ENCODE measurements at places on chromosomes 2 and 18. TPM values are rescaled to one million over a fixed set of nuclear protein-coding genes. Genes with fewer than 3 reads are reported as not detected.
A peak's percentile ranks its signal among the peaks of the same experiment; 100 is the strongest.

DNA sequence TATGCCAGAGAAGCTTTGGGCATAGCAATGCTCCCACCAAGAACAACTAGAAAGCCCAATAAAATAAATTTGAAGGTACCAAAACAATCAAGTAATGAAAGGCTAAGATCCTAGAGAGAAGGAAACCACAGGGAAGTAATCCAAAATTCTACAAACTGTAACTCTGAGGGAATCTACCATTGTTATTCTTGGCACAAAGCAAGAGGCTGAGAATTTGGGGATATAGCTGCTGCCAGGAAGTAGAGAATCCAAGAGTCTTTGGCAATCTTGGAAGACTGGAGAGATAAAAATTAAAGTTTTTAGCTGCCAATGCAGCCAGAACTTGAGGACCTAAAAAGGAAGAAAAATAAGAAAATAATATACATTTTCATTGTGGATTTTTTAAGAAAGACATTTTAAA lies 68.5 kb downstream of the PIGN start:
- DNase-seq = no peak

GRCh38 chr2:134252092-134252750 lies 1.7 kb upstream of the MGAT5 start:
- DNase-seq = no peak

GRCh38 chr2:173658946-173659371 lies 304.3 kb downstream of the CDCA7 start:
- DNase-seq = no peak

DNA sequence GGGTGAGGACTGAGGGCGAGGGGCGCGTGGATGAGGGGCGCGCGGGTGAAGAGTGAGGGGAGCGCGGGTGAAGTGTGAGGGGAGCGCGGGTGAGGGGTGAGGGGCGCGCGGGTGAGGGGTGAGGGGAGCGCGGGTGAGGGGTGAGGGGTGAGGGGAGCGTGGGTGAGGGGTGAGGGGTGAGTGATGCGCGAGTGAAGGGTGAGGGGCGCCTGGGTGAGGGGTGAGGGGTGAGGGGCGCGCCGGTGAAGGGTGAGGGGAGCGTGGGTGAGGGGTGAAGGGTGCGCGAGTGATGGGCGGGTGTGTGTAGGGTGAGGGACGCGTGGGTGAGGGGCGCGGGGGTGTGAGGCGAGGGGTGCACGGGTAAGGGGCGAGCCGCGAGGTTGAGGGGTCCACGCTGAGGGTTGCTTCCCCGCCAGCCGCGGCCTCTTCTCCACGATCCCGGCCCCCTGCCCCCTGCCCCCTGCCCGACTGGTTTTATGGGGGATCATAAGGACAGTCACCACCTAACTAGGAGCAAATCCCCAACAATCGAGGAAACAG lies 1.1 kb upstream of the SLC66A2 start:
- DNase-seq = no peak

GRCh38 chr18:3649633-3650426 lies 199.9 kb downstream of the TGIF1 start:
- DNase-seq = peak; percentile 62

GRCh38 chr2:191333911-191334357 lies 88.7 kb downstream of the MYO1B start:
- peak; percentile 35 for DNase-seq

DNA sequence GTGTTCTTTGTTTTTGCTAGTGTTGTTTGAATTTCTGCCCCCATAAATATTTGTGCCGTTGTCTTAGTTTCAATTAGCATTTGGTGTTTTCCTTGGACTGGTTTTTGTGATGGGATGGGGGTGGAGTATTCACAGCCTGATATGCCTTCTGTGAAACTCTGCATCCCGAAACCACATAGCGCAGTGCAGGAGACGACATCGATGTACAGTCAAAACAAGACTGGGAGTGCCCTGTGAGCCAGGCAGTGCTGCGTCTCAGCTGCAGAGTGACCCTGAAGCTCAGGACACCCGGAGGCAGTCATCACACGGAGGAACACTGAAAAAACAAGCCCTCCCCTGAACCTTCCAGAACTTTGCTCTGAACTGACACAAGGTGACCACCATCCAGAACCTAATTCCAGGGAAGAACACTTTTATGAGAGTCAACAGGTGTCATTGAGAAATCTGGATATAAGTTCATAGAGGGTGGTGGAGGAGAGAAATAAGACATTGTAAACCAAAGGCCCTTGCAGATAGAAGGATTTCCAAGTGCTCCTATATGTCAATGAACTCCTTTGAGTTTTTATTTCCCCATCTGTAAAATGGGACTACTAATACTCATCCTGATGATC lies 61.2 kb upstream of the CABLES1 start:
- no peak for DNase-seq

- no peak for DNase-seq
Observed at GRCh38 chr2:19687017-19687659, 214.6 kb downstream of the TTC32 start.

- no peak for DNase-seq
Observed at GRCh38 chr2:183996825-183997793, 601.2 kb upstream of the ZNF804A start.

DNA sequence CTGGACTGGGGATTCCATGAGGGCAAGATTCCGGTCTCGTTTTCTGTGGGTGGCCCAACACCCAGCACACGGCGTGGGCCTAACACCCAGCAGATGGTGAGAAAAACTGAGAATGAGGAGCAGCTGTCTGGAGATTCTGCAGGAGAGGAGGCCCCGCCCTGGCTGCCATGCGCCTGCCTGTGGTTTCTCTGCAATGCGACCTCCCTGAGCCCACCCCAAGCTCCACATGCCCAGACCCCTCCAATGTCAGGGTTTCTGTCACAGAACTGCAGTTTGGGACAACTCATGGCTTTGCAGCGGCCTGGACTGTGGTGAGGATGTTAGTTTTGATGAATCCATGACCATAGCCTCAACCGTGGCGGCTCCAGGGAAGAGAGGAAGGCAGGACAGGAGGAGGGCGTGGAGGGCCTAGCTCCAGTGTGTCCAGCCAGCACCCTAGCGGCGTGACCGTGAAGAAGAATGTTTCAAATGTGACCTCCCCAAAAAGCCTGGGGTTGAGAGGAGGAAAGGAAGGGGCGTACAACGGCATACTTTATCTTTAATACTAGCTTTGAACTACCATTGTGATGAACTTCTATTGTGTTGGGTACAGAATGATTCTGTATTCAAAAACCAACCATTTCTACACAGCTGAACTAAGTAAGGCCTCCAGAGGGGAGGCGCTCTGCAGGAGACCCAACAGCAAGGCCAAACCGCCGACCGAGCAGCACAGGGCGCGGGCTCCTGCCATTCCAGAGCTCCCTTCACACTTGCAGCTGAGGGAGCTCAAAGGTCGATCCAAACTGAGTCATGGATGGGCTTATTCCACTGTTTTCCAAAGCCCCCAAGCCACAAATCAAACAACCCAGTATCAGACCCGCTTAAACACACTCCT lies 3.4 kb downstream of the PXDN start:
- peak; percentile 11 for DNase-seq

GRCh38 chr18:71831039-71831438 lies 713.1 kb downstream of the CBLN2 start:
- DNase-seq = no peak

DNA sequence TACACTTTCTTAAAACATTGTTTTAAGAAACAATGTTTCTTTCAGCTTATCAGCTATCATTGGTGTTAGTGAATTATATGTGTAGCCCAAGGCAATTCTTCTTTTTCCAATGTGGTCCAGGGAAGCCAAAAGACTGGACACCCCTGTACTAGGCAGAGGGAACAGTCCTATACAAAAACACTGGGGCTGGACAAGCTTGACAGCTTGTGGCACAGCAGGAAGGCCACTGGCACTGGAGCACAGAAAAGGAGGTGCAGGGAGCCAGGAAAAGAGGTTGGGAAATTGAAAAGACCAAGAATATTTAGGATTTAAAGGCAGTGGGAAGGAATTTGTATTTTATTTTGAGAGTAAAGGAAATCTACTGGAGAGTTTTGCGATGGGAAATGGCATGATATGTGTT lies 47.7 kb downstream of the SRD5A2 start:
- DNase-seq = no peak

- no peak for DNase-seq
Observed at GRCh38 chr2:155747531-155747930, 585.0 kb downstream of the NR4A2 start.

DNA sequence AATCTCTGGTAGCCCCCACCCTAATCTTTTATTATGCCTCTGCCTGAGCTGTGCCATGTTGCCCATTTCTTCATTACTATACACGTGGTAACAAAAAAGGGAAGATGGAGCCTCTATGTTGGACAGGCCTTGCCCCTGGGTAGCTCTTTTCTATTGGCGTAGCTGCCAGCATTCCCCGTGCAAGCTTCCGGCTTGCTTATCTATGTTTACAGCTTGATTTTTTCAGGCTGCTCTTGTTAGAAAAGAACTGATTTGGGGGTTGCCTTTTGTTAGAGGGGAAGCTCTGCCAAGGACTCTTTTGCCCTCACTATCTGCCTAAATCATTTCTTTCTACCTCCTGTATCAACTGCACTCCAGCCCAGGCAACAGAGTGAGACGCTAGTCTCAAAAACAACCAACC lies 45.5 kb upstream of the ZSWIM2 start:
- DNase-seq = no peak

- peak; percentile 20 for DNase-seq
Observed at GRCh38 chr2:109447251-109447661, 166.5 kb downstream of the SEPTIN10 start.

- DNase-seq = no peak
Observed at GRCh38 chr2:121832412-121833357, 77.2 kb downstream of the TSN start.

DNA sequence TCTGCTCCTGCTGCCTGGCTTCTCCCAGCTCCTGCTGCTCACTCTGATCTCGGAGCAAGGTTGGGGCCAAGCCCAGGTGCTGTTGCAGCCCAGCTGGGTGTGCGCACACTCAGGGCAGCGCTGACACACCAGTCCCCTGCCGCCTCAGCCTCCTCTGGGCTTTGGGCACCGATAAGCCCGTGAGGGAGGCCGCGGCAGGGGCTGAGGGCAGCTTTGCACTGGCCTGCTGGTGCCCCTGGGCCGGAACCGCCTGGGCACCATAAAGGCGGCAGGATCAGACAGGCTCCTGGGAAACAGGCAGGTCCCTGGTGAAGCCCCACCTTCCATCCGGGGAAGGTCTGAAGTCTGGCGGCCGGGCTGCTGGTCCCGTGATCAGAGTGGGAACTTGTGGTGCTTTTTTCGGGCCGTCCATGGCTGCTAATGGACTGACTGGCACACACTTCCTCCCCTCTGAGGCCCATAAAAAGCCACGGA lies 14.1 kb upstream of the EML6 start:
- DNase-seq = no peak

- no peak for DNase-seq
Observed at GRCh38 chr2:28603821-28604220, 108.0 kb downstream of the PLB1 start.

DNA sequence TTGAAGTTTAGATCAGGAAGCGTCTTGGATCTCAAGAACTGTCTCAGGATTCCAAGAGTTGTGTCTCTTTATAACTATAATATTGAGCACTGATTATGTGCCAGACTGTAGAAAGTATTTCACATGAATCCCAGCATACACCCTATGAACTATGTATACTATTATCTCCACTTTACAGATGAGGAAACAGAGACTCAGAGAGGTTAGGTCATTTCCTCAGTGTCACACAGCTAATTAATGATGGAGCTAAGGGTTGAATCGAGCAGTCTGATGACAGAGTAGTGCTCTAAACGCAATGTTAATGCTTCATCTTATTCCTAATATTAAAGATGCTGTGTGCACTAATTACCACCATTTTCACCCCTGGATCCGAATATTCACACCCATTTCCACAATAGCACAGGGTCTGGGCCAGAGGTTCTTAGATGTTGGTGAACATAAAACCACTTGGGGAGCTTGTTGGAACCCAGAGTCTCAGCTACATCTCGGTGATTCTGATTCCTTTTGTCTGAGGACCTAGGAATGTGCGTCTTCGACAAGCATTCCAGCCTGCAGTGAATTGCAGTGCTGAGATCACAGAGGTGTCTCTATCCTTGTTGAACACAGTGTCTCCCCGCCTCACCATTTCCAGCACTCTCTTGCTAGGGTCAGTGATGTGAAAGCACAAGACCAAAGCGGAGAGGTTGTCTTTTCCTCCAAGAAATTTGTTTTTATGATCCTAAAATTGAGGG lies 213.8 kb downstream of the SP3 start:
- no peak for DNase-seq

DNA sequence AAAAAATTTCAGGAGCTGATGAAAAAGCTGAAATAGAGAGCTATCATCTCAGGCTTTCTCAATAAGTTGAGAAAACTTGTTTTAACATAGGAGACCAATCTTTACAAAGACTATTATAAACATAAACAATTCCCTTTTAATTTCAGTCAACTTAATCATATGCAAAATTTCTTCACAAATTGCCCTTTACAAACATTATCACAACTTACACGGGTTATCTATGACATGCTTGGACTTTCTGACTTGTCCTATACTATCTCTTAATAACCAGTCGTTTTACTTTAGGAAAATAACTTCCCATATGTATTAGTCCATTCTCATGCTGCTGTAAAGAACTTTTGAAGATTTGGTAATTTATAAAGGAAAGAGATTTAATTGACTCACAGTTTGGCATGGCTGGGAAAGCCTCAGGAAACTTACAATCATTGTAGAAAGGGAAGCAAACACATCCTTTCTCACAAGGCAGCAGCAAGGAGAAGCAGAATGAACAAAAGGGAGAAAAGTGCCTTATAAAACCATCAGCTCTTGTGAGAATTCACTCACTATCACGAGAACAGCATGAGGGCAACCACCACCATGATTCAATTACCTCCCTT lies 1583.7 kb upstream of the CELF4 start:
- no peak for DNase-seq

DNA sequence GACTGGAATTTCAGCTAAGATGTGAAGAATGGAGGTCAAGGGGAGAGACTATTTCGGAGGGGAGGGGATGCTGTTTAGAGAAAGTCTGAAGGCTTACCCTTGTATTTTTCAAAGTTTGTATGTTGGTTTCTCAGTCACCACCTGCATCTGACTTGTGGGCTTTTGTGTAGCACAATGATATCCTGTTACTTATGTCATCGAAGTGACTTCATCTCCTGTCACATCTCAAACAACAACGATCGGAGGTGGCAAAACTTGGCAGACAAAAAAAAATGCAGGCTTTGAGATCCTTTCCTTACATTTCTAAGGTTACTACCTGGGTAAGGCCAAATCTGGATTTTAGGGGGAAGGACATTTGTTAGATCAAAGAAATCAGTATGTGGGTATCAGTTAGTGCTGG lies 11.7 kb upstream of the CXCR4 start:
- no peak for DNase-seq

- no peak for DNase-seq
Observed at GRCh38 chr2:180614776-180615175, 365.6 kb upstream of the UBE2E3 start.

LRRTM1 gene
- total RNA-seq = not detected

RNF144A gene
- total RNA-seq = 22.5 TPM

RAX gene
- not detected for total RNA-seq

RNF181 gene
- 362 TPM for total RNA-seq

GBX2 gene
- not detected for total RNA-seq

CD302 gene
- 58.1 TPM for total RNA-seq

SERPINB13 gene
- total RNA-seq = not detected

All from uterus (tissue), 4 donors.